ENCODE measurements at places on chromosomes 11 and 22. TPM values are rescaled to one million over a fixed set of nuclear protein-coding genes. Genes with fewer than 3 reads are reported as not detected.

OR51B5 gene
- total RNA-seq = not detected

MRGPRE gene
- total RNA-seq = not detected

KCNQ1OT1 gene
- 6.2 TPM for total RNA-seq

- H3K4me3 ChIP-seq = no peak overlapping the region
- H3K4me1 ChIP-seq = no peaks in the 10 kb centered on the region
- DNase-seq = peak; percentile 13
- peaks cover 19% of the 10 kb centered on the region for H3K36me3 ChIP-seq
- H3K27me3 ChIP-seq = no peaks in the 10 kb centered on the region
- peak overlapping the region; percentile 1 for H3K27ac ChIP-seq
These were observed 26.0 kb downstream of the NEAT1 start for GRCh38 chr11:65448418-65449105.

DNA sequence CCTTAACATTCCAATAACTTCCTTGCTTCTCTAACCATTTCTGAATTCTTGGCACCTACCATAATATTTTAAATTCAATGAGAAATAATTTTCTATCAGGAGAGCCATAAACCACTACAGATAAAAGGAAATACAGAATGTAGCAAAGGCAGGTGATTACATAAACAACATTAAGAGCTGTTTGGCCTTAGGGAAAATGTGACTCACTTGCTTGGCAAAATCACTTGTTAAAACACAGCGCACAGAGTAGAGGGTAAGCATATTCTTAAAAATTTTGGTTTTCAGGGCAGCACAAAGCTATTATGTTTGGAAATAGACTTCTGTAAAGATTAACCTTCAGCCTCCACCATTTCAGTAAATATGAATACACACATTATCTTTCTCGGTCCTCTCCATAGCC lies 26.4 kb downstream of the IZUMO1R start:
- no peaks in the 10 kb centered on the region for H3K4me1 ChIP-seq
- H3K27ac ChIP-seq = no peak overlapping the region
- no peaks in the 10 kb centered on the region for H3K27me3 ChIP-seq
- DNase-seq = no peak

DNA sequence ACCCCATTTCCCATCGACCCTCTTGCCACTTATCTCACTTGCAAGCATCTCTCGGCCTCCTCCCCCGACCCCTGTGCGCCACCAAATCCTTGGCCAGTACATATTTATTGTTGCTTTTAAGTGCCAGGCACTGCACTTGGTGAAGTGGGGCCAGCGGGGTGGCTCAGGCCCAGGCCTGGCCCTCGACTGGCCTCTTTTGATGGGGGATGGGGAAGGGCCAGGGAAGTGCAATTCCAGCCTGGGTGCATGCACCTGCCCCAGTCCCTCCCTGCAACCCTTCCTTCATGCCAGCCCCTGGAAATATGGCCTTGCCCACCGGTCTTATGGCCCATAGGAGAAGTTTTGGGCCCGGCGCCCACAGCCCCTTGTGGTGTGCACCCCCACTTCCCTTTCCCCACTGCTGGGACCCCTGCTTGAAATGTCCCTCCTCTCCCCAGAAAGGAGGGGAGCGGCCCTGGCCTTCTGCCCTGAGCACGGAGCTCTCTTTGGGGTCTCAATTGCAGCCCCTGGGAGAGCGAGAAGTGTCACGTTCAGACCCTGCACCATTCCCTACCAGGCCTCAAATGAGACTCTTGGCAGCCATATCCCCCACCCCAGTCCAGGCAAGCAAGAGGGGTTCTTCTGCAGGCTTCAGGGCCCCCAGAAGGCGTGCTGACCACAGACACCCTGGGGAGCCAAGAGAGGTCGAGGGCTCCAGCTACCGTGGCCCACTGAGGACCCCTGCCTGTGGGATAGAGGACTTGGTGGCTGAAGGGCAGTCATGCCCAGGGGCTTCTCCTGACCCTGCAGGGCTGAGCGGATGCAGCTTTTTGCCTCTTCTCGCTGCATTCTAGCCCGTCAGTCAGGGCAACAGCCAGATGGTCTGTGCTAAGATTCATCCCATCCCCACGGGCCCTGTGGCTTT lies 961 bp downstream of the SUSD2 start:
- H3K36me3 ChIP-seq = peaks cover 9% of the 10 kb centered on the region
- H3K27ac ChIP-seq = peak overlapping the region; percentile 70
- no peak for DNase-seq

DNA sequence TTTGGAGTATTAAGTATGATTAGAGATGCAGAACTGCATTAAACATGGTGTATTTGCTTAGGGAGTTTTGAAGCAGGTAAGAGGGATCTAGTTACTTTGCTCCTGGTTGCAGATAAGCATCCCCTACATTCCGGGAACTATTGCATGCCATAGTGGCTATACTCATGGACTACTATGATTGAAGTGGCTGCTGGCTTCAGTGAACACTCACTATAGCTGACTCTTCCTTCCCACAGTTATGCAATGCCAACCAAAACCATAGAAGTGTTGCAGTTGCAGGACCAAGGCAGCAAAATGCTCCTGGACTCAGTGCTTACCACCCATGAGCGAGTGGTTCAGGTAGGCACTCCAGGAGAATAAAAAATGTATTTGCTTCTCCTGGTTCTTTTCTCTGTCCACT lies 17.0 kb downstream of the COA4 start:
- H3K4me1 ChIP-seq = no peaks in the 10 kb centered on the region
- no peak for DNase-seq
- no peaks in the 10 kb centered on the region for H3K27me3 ChIP-seq
- H3K4me3 ChIP-seq = no peak overlapping the region
- no peak overlapping the region for H3K27ac ChIP-seq

- H3K27me3 ChIP-seq = no peaks in the 10 kb centered on the region
- DNase-seq = no peak
- no peaks in the 10 kb centered on the region for H3K4me1 ChIP-seq
- H3K36me3 ChIP-seq = no peaks in the 10 kb centered on the region
These were observed 206.3 kb upstream of the BLID start for GRCh38 chr11:122322329-122322728.

DNA sequence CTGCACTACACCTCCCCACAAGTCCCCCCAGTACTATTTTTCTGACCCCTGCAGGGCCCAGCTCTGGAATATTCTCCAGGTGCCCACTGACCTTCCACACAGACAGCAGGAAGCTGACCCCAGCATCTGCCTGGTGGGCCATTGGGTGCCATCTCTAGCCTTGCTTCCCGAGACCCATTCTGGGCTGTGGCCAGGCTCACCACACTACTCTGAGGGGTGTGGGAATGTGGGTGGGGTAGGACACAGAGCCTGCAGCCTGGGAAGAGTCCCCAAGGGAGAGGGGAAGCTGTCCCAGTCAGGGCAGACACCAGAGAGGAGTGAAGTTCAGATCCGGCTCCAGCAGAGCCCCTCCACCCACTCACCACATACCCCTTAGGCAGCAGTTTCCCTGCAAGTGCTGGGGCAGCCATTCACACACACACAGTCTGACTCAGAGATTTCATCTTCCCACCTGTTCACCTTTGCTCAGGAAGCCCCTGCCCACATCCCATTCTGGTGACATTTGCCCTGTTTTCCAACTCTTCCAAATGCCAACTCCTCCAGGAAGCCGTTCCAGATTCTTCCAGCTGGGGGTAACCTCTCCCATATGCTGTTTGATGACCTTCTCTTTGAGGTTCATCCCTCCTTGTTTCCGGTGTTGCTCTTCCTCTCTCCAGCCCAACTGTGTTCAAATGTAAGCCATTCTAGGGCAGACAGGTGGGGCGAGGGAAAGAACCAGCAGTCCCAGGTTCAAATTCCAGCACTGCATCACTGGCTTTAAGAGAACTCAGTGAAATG lies 1.9 kb downstream of the SLCO2B1 start:
- H3K27ac ChIP-seq = peak overlapping the region; percentile 70
- no peaks in the 10 kb centered on the region for H3K36me3 ChIP-seq
- DNase-seq = no peak
- no peaks in the 10 kb centered on the region for H3K27me3 ChIP-seq
- H3K4me3 ChIP-seq = peak overlapping the region; percentile 33

- DNase-seq = no peak
- H3K27ac ChIP-seq = no peak overlapping the region
- no peaks in the 10 kb centered on the region for H3K36me3 ChIP-seq
- H3K4me3 ChIP-seq = no peak overlapping the region
- no peaks in the 10 kb centered on the region for H3K27me3 ChIP-seq
These were observed 15.2 kb upstream of the EHF start for GRCh38 chr11:34605481-34606325.

DNA sequence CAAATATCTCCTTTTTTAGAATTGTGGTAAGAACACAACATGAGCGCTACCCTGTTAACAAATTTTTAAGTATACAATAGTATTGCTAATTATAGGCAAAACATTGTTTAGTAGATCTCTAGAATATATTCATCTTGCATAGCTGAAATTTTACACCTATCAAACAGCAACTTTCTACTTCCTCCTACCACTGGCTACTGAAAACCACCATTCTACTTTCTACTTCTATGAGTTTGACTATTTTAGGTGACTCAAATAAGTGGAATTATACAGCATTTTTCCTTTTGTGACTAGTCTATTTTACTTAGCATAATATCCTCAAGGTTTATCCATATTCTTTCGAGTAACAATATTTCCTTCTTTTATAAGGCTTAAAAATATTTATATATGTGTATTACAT lies 128.4 kb downstream of the FAM76B start:
- no peaks in the 10 kb centered on the region for H3K4me1 ChIP-seq
- H3K27me3 ChIP-seq = no peaks in the 10 kb centered on the region
- H3K27ac ChIP-seq = no peak overlapping the region
- H3K4me3 ChIP-seq = no peak overlapping the region
- DNase-seq = no peak

Measured in Peyer's patch (tissue), 4 donors.